ENCODE measurements at places on chromosomes 5 and 9.

DNA sequence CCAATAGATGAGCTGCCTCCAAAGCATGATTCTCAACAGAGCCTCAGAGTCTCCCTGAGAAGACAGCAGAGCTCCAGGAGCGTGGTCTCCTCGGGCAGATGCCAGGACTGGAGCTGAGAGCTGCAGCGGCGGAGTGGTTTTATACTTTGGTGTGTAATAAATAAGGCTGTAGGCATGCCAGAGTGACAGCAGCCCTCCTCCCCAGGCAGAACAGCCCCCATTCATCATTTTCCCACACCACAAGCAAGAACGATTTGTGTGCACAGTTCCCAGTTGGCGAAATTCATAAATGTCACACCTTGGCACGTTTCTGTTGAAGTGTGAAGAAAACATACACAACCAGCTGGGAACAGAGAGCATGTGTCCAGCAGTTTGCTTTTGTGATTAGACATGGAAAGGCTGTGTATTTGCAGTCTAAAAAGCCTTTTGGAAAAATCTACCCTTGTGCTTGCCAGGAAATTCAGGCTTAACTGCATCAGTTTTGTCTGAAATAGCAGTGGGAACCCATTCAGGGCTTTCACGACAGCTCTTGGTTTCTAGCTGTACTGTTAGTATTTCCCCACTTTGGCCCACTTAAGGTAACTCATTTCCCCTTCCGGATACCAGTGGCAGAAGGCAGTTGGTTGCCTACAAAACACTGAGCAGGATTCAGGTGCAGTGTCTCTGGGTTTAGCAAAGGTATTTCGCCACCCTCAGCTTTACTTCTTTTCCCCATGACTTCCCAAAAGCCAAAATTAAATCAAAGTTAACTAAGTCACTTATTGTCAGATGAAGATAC lies at the start of gene C1QTNF3:
TSS of gene C1QTNF3 (minus strand) at position 115 of the 778 bp plus-strand sequence. CDS start at position 27, 88 bp downstream.
- DNase-seq, result no peak

GRCh38 chr9:95073042-95073607 lies 244.4 kb downstream of the FANCC start:
- no peak for DNase-seq

DNA sequence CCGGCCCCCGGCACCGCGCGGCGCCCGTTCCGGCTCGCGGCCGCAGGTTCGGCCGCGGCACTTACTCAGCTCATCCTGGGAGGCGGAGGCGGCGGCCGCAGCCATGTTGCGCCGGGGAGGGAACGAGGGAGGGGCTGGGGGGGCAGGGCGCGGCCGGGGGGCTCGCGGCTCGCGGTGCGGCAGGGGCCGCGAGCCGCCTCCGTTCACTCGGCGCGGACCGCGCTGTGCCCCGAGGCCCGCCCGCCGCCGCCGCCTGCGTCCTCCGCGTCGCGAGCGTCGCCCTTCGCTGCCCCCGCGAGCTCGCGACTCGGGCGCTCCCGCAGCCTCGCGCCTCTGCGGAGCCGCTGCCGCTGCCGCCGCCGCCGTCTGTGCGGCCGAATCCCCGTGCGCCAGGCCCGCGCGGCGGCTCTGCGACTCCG lies 735 bp downstream of the ECPAS start:
- peak; percentile 46 for DNase-seq

DNA sequence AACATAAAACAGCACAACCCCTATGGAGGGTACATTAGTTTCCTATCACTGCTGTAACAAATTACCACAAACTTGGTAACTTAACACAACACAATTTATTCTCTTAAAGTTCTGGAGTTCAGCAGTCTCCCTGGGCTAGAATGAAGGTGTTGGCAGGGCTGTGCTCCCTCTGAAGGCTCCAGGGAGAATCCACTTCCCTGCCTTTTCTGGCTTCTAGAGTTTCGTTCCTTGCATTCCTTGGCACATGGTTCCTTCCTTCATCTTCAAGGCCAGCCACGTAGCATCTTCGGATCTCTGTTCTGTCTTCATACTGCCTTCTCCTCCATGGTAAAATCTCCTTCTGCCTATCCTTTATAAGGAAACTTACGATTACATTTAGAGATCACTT lies 25.0 kb upstream of the GSN start:
- no peak for DNase-seq

DNA sequence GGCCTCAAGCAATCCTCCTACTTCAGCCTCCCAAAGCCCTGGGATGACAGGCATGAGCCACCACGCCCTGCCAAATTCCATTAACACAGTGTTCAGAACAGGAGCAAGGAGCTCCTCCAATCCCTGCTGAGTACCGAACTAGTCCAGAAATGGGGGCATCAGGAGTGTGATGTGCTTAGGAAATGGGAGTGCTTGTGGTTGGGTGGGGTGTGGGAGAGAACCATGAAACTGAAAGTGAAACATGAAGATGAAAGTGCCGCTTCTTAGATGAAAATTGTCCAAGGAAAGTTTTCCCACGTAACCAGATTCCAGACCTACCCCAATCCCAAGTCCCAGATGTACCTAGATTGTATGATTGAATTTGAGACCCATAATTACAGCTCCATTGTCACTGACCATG lies 16.7 kb upstream of the ZNF131 start:
- DNase-seq, result no peak

DNA sequence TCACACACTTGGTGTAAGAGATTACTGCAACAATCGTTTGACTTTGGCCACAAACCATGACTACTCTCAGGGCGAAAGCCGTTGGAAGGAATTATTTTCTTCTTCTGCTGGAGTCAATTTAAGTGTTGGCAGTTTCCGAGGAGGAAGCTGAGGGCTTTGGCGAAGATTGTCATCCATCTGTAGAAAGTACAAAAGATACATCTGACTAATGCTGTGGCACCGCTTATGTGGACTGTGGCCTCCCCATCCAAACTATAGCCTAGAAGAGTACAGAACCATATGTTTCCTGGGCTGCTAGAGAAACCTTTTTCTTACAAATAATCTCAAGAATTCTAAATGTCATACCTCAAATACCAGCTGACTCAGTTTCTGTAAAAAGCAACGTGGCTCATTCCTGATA lies 7.4 kb downstream of the MTX3 start:
- DNase-seq, result no peak

DNA sequence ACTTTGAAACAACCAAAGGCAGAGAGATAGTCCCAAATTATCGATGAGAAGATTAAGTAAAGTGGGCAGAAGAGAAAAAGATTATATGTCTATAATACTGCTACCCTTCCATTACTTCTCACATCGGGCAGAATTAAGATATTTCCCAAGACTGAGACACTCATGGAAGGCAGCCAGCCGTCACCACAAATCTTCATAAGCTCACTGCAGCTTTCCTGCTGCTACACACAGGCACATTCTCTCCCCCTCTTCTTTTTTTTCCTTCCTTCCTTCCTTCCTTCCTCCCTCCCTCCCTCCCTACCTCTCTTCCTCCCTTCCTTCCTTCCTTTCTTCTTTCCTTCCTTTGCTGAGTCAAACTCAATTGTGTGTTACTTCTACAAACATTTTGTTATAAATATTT lies 58.7 kb upstream of the SPATA31C2 start:
- DNase-seq, result no peak

Measured in activated CD4-positive, alpha-beta T cell treated with anti-CD3 and anti-CD28 coated beads, Interleukin-2, amount 50 U/mL, for 1 hour (primary cell).